ENCODE measurements at places on chromosomes 2 and 18.

- DNase-seq = no peak
Measured at GRCh38 chr18:59142274-59142673, 2.6 kb downstream of the SEC11C start.

GRCh38 chr2:165144315-165144714 is 59.5 kb downstream of the SCN3A start:
- DNase-seq = no peak

DNA sequence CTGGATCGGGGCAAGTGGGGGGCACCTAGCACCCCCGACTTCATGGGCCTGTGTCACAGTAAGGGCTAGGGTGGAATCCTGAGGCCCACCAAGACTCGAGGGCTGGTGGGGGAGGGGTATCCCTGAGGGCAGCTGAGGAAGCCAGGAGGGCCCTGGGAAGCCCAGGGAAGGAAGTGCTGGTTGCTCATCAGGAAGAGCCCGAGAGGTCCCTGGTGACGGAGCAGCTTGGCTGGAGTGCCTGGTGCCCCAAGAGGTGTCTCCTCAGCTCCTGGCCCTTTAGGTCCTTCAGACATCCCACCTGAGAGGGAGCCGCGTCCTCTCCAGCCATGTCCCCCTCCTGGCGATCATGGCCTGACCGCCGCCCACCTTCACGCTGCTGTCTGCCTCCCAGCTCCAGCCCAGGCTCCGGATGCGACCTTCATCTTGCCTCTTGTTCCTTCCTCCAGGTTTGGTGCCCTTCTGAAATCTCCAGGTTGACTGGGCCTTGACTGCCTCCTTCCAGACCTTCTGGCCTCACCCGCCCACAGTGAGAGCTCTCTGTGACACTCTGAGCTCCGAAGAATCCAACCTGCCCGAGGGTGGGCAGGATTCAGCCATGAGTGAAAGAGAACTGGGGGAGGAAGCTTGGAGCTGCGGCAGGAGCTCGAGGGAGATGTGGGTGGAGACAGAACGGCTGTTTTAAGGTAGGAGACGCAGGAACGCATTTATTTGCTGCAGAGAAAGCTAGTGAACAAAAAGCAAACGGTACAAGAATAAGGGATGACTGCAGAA is 42.7 kb upstream of the SEMA4C start:
- DNase-seq = no peak

GRCh38 chr18:48565105-48565504 is 26.3 kb downstream of the CTIF start:
- no peak for DNase-seq

GRCh38 chr2:46167406-46167805 is 129.8 kb upstream of the EPAS1 start:
- no peak for DNase-seq

DNA sequence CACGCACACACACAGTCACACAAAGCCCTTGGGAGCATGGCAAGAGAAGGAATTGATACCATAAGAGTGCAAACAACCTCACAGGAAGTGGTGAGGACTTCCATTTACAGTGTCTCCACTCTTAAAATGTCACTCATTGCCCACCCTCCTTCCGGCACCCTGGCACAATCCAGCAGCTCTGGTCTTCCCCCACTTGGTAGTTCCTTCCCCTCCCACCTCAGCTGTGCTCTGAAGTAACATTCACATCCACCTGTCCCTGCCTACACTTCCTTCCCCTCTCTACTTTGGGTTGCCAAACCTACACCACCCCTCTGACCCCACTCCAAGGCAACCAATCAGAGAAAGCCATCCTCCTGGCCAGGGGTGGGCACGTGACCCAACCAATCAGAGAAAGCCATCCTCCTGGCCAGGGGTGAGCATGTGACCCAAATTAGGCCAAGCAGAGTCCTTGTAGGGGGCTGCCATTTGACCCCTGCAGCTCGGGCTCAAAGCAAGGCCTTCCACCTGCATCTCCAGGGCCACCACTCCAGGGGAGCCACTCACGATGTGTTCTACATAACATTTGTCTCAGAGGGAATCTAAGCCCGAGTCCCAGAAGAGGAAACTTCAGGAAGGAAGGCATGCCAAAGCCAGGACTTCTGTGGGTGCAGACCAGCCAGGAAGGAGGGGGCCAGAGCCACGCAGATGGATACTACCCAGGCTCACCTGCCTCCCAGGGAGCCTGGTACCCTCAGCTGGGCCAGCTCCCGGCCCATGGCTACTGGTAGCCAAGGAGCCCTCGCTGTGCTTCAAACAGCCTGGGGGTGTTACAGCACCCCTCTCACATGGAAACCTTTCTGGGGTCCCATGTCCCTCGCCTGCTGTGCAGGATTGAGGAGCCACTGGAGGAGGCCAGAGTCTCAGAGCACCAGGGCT is 21.2 kb downstream of the CYP26B1 start:
- DNase-seq = no peak

DNA sequence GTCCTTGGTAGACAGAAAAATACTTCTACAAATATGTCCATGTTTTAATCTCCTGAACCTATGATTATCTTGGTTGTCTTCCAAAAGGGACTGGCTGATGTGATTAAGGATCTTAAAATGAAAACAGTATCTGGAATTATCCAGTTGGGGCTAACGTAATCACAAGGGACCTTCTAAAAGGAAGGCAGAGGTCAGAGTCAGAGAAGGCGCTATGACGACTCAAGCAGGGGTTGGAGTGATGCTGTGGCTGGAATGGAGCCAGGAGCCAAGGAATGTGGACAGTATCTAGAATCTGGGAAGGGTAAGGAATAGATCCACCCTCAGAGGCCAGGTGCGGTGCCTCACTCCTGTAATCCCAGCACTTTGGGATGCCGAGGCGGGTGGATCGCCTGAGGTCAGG is 4.2 kb upstream of the USP14 start:
- DNase-seq = no peak

All from activated CD8-positive, alpha-beta memory T cell treated with anti-CD3 and anti-CD28 coated beads for 4 hours (primary cell).